ENCODE measurements at places on chromosomes 7 and 10.

DNA sequence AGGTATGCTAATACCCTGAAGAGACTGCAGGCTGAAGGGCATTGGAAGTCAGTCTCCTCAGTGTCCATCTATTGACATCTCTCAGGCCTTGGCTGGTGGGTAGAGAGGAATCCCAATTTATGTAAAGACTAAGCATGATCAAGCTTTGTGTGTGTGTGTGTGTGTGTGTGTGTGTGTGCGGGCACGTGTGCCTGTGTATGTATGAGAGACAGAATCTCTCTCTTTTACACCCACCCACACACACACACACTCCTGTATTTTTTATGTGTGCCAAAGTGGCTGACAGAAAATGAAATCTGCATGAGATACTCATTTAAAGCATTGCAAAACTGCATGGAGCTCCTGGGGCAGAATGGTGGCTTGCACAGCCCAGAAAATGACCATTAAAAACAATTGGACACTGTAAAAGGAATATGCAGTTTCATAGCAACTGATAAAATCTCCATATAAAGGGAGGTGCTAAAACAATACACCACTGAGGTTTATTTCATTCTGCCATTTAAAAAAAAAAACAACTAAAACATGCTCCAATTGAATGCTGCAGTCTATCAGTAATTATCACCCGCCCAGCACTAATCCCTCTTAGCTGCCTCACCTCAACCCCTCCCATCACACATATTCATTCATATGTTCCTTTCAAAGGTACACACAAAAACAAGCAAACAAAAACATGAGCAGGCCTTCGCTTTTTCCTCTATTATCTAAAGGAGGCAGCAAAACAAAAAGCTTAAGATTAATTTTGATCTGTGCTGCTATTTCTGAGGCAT is 385.0 kb downstream of the KCNMA1 start:
- DNase-seq: no peak

DNA sequence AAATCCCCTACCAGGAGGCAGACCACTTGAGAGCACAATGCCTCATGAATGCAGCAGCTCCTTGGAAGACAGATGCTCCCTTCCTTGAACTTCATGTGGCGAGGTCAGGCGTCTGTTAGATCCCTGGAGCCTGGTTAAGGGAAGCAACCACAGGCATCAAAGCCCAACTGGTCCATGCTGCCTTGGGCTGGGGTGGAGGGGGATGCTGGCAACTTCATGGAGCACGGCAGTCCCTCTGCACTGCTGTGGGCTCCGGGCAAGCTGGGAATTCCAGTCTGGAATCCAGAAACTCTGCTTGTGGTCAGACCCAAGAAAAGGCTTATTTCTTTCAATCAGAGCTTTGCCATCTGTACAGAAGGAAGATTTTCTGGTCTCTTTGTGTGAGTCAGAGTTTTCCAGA is 130.4 kb downstream of the PFKFB3 start:
- no peak for DNase-seq

DNA sequence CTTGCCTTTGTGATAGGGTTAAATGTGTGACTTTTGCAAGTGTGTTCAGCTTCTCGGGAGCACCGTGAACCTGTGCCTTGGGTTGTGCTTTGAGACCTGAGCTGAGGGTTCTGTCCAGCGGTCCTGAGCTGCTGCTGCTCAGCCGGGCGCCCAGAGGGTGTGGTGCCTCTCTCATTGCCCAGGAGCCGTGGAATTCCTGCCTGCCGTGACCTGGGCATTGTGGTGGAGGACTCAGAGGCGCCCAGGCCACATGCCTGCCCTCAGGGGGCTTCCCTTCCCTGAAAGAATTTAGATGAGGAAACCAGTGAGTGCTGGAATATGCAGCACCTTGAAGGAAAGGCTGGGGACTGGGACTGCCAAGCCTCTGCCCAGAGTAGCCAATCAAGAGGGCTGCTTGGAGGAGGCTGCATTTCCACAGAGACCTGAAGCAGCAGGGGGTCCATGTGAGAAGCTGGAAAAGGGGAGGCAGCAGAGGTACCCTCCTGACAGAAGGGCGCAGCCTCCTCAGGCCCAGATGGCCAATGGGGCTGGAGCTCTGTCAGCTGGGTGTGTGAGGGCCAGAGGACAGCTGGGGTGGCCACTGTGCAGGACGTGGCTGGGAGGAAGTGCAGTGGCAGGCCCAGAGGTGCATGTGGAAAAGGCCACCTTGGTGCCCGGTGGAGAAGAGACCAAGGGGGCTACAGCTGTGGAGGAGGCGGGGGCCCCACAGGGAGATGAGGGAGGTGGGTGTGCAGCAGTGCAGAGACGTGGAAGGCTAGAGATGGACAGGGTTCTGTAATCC is 107.3 kb downstream of the NKX6-2 start:
- DNase-seq: no peak

GRCh38 chr10:60806921-60807320 is 28.6 kb downstream of the CDK1 start:
- DNase-seq: no peak

DNA sequence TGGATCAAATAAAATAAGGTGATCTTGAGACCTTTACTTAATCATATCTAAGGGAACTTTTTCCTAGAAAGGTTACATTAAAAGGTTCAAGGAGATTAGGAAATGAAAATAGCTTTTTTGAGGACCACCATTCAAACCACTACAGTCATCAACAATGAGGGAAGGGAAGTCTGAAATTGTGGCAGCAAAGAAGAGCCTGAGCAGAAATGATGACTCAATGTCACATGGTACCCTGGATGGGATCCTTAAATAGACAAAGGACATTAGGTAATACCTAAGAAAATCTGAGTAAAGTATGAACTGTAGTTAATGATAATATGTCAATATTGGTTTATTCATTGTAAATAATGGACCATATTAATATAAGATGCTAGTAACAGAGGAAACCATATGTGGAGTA is 236.0 kb downstream of the SEMA3D start:
- DNase-seq: no peak

GRCh38 chr10:43665054-43665453 is 16.4 kb upstream of the ZNF32 start:
- DNase-seq: no peak

GRCh38 chr7:78523930-78524329 is 725.4 kb downstream of the PHTF2 start:
- DNase-seq: no peak

GRCh38 chr10:821322-821721 is 110.2 kb downstream of the LARP4B start:
- DNase-seq: no peak

DNA sequence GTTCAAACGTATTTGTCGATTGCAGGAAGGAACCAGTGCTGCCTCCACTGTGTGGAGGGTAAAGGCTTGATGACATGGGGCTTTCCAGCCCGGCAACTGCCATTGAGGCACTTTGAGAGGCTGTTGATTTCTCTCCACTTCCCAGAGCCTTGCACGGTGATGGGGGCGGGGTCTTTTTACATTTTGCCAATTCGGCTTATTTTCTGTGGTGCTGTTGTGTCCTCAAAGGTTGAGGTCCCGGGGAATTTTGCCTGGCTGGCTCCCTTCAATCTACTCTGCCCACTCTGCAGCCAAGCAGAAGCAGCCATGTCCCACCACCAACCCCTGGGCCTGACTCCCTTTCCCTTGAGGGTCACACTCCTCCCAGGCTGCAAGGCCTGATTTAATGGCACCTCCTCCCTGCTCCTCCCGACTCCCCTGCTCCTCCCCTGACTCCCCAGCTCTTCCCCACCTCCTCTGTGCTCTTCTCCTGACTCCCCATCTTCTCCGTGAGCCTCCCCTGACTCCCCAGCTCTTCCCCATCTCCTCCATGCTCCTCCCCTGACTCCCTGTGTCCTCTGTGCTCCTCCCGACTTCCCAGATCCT is 39.0 kb downstream of the OAT start:
- no peak for DNase-seq

- DNase-seq: no peak
Observed at GRCh38 chr10:131655101-131655849, 245.5 kb upstream of the PPP2R2D start.

- DNase-seq: no peak
Observed at GRCh38 chr10:120719333-120719732, 131.8 kb upstream of the WDR11 start.

GRCh38 chr10:62374862-62375710 is 917 bp downstream of the ZNF365 start:
- DNase-seq: no peak

DNA sequence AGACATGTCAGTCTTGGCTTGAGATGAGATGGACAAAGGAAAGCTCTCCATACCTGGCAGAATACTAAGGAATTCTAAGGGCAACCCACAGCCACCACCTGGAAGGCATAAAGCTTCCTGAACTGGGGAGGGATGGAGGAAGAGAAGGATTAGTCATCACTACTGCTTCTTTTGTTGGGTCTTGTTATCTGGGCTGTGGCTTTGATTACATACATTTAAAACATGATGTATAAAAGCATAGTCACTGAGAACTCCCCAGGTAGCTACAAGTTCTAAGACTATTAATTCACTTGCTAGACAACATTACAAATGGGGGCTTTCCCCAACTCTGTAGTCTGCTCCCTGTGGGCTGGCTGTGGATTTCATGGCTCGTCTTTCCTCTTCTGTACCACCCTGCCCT is 58.2 kb downstream of the RBM33 start:
- no peak for DNase-seq

GRCh38 chr7:137787301-137787976 is 59.3 kb downstream of the DGKI start:
- no peak for DNase-seq

DNA sequence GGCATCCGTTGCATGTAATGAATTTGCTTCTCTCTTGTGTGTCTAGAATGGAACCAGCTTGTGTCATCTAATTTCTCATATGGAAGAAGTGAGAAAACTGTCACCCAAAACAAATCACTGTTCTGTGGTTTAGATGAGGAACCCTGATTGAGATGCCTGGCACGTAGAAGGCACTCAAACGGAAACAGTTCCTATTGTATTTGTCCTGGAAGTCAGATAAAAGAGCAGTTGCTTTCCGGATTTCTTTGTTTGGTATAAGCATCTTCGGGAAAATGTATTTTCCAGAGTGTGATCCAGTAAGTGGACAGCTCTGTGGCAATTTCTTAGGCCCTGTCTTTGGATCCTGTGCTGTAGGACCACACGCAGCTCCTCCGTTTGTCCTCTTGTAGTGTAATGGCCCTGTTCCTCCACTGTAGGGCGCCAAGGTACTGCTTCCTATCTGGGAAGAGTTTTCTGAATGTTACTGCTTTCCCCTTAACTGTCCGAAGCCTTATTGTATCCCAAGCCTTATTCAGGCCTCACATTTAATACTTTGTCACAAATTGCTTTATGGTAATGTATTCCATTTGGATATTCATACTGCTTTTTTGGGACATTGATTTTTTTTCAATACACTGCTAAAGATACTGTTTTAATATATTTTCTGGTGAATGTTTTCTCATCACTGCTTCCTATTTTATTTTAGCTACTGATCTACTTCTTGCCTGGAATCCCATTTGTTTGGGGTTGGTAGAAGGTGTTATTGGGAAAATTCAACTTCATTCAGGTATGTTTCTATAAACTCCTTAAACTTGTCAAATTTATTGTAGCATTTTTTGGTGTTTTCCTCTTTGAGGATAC is 24.8 kb downstream of the INPP5F start:
- DNase-seq: peak; percentile 70

DNA sequence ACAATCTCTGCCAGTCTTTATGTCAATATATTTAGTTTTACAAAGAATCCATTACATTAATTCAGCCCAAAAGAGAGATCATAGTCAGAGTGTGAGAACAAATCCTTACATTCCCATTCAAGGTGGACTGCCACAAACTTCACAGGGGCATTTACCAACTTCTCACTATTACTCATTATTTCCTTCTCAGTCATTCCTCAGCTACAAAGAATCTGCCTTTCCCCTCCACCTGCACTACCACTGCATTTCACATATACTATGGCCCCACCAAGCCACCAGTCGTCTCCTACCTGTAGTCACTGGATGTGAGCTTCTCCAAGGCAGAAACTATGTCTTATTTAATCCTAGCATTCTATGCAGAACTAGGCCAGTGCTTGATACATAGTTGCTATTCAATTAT is 94.3 kb downstream of the USP6NL start:
- no peak for DNase-seq

- DNase-seq: no peak
Observed at GRCh38 chr10:81065474-81065873, 527.8 kb downstream of the SH2D4B start.

- DNase-seq: no peak
Observed at GRCh38 chr10:6053816-6054631, 8.1 kb downstream of the IL2RA start.

DNA sequence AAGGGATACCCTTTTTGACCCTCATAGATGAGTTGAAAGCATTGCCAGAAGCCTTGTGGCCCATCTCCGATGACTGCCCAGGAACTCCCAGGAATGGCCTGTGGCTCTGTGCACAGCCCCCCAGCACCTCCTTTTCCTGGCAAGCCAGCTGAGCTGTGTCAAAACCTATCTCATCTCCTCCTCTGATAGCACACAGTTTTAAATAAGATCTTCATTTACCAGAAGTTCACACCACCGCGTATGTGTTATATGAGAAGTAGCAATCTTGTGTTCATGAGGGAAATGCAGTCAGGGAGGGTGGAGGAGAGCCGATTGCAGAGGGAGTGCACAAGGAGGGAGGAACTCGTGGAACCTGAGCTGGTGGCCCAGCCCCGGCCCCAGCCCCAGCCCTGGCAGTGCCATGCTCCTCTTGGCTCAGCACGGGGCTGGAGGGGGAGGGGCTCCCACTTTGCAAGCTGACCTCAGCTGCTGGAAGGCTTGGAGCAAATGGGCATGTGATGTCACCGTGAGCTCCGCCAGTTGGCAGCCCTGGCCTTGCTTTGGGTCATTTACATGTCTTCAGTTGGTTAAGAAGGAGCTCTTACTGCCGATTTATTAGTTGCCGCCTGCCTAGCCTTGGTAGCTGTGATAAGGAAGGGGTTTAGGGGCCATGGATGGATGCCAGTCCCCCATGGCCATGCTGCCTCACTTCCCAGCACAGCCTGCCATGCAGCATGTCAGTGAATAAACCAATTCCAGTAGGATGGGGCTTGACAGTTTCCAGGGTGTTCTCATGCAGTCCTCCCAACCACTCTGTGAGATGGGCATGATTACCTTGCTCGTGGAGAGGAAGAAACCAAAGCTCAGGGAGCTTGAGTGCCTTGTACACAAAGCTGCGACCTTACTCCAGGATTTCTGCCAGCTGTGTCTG is 20.0 kb downstream of the UNC5B start:
- no peak for DNase-seq

- no peak for DNase-seq
Observed at GRCh38 chr10:66639371-66639770, 286.5 kb upstream of the LRRTM3 start.

GRCh38 chr7:47478926-47479711 is 102.8 kb downstream of the TNS3 start:
- no peak for DNase-seq

DNA sequence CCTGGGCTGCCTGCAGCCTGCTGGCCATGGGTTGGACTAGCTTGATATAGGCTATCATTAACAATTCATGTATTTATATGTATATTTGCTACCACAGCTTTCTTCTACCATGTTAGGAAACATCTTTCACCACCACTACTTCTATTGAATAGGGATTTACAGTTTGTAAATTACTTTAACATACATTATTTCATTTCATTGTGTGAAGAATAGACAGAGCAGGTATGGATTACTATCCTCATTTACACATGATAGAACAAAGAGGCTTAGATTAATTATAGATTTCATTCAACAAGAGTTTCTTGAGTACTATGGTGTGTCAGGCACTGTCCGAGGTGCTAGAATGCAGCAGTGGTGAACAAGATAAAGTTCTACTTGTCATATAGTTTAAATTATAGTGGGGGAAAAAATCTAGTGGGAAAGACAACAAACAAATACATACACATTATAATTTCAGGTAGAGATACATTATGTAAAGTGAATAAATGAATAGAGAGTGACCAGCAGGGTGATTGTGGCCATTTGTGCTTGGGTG is 20.6 kb downstream of the VTI1A start:
- DNase-seq: no peak
